ENCODE measurements at places on chromosomes 11 and 22.

- no peak for DNase-seq
Measured at GRCh38 chr11:11178671-11179638, 174.1 kb downstream of the CSNK2A3 start.

- no peak for DNase-seq
Measured at GRCh38 chr11:12472401-12473005, 95.1 kb downstream of the PARVA start.

DNA sequence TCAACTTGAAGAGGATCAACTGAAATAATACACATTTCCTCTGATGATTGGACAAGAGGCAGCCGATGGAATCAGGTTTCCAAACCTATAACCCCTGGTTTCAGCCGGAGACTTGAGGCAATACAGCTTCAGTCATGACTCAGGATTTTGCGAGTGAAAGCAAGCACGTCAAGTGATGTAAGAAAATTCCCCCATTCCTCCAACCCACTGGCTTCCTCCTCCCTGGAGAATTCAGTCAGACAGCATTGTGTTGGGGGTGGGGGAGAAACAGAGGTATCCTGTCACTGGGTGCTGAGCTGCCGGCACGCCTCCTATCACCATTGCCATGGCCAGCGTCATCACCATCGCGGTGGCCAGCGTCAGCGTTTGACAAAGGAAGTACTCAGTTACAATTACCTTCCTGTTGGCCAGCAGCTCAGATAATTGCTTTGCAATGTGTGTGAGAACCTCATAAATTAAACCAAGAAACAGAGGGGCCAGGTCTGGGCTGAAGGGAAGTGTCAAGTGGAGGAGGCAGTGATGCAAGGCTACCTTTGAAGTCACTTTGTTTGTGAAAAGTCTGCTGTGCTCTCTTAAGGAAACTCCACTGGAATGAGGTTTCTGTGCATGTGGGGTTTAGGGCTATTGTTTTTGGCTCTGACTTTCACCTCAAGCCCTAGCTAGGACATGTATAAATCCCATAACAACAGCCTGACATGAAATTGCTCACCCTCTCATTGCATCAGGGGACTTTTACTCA is 50.2 kb downstream of the LIF start:
- peak; percentile 91 for DNase-seq

GRCh38 chr11:27427183-27427980 is 45.2 kb downstream of the LGR4 start:
- DNase-seq = no peak

DNA sequence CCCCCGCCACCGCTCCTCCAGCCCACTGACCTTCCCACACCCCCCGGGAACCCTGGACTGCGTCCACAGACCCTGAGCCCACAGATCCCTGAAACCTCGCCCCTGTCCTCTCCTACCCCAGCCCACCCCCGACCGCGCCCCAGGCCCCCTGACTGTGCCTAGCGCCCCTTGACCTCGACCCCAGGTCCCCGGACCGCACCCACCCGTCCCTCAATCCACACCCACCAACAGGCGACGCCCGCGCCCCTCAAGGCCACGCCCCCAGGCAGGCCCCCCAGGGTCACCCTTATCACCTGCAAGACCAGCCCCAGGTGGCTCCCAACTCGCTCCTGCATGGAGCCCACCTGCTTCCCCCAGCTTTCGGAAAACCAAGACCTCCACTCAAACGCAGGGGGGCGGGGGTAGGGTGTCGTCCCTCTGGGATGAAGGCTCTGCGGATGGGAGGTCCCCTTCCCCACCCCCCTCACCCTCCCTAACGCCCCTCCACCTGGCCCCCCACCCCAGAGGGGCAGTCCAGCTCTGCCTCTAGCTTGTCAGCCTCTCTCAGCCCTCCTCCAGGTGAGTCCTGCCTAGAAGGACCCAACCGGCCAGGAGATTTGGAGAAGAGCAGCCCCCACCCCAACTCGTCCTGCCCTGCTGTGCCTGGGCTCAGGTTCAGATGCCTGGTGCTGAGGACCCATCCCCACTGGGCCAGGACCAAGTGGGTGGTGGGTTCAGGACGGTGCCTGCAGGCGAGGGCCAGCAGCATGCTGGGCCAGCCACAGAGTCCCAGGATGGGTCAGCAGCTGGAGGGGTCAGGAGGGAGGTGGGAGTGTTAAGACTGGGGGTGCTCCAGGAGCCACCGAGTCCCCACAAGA is 3.1 kb upstream of the IL17REL start:
- no peak for DNase-seq

- no peak for DNase-seq
Measured at GRCh38 chr11:2521733-2522630, 77.2 kb downstream of the KCNQ1 start.

DNA sequence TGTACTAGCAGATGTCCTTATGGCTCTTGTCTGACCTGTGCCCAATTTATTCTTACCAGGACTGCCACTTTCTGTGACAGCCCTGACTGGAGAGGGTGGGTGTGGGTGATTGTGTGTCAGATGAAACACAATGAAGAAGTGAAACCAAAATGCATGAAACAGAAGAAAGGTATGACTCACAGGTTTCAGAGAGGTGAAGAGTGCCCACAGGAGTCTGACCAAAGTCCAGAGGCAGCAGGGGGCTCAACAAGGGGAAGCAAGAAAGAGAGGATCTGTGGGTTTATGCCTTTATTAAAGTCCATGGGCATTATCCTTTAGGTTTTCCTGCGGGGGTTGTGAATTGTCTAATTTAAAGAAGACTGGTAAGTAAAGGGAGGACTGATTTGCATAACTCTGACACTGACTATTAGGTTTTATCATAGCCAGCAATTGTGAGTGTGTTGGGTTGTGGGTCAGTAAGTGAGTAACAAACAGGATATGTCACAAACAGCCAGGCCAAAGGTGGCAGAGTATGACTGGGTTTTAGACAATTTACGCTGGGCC is 3.9 kb upstream of the OR4C6 start:
- DNase-seq = no peak

DNA sequence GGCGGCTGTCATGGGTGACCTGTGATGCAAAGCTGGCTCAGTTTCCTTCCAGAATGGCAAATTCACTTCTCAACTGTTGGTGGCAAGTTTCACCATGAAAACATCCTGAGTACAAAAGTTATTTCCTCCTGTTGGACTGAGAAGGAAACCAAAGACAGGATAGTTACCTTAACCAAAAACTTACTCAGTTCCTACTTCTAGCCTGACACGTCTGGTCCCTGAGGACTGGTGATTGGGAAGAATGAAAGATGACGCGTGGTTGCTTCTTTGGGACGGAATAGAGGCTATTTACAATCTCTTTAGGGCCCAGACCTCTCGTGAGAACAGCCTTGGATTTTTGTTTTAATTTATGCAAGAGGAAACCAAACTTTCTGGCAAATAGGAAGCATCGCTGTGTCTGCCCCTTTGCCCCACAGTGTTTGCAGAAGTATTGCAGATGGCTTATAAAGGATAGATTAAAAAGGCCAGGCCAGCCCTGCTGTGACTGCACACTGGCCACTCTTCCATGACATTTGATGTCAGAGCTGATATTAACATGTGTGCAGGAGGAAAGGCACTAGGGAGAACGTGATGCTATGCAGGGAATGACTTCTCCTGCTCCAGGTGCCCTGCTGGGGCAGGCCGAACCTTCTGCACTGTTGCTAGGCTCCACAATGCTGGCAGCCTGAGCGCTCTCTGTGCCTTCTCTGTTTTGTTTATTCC is 7.6 kb downstream of the VPS26B start:
- DNase-seq = peak; percentile 52

GRCh38 chr22:19766511-19767426 is 6.2 kb downstream of the TBX1 start:
- peak; percentile 92 for DNase-seq

DNA sequence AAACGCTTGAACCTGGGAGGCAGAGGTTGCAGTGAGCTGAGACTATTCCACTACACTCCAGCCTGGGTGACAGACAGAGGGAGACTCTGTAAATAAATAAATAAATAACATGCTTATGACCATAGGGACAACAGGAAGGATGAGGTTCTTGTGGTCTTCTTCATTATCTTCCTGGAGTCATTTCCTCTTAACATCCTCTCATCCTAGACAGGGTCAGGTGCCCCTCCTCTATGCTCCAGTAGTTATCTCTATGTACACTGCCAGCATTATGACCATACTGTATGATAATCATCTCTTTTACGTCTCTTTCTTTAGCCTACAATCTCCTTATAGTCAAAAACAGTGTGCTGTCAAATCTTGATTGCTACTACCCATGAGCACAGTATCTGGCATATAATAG is 17.7 kb downstream of the RAB30 start:
- DNase-seq = no peak

DNA sequence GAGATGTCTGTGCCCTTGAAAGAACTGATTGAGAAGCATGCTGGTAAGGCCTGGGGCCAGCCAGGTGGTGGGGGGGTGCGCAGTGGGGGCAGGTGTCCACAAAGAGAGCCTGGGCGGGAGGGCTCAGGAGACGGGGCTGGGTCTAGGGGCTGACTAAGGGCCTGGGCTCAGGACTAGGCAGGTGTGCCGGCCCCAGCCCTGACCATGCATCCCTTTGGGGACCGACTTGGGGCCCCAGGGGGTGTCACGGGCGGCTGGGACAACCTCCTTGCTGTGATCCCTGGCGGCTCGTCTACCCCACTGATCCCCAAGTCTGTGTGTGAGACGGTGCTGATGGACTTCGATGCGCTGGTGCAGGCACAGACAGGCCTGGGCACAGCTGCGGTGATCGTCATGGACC is 4.4 kb downstream of the NDUFV1 start:
- DNase-seq = no peak

DNA sequence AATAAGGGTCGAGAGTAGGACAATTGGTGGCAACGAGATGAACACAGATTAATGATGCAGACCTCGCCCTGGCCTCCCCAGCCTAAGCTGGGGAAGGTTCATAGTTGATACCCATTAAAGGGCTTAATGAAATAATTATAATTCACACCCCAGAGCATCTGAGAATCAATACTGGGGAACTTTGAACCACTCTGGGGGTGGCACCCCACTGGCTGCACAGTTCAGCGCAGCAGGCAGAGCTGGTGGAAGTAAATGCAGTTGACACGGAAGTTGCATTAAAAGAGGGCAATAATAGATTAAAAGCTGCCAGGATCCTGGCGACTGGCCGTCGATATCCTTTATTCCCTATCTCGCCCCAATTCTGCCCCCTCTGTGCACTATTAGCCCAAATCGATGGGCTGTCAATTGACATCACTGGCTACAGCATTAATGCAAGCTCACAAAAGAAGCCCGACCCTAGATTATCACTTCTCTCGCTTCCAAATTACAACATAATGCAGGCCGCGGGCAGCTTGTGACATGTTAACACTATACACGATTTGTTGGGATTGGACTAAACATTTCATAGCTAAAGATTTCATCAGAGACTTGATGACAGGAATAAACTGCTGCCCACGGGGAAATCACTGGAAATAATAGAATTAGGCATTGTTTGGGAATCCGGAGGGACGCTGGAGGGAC is 14.5 kb downstream of the HSPA8 start:
- no peak for DNase-seq

DNA sequence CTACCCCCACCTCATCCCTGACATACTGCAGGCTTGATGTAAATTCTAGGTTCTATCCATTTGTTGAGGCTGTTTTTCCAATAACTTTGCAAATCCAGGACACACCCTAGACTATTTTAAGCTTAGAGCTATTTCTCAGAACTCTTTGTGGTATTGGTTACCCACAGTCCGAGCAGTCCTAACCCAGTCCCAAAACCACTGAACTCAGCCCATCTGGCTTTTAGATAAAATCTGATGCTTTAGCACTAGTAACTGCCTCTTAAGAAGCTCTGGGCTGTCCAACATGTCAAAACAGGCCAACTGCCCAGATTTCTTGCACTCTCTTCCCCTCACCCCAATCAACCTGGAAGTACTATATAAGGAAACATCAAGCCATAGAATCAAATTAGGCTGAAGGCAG is 344.4 kb upstream of the CADM1 start:
- peak; percentile 15 for DNase-seq

DNA sequence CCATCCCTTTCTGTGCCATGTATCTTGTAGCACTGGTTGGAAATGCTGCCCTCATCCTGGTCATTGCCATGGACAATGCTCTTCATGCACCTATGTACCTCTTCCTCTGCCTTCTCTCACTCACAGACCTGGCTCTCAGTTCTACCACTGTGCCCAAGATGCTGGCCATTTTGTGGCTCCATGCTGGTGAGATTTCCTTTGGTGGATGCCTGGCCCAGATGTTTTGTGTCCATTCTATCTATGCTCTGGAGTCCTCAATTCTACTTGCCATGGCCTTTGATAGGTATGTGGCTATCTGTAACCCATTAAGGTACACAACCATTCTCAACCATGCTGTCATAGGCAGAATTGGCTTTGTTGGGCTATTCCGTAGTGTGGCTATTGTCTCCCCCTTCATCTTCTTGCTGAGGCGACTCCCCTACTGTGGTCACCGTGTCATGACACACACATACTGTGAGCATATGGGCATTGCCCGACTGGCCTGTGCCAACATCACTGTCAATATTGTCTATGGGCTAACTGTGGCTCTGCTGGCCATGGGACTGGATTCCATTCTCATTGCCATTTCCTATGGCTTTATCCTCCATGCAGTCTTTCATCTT is 414 bp downstream of the OR52D1 start:
- DNase-seq = no peak

DNA sequence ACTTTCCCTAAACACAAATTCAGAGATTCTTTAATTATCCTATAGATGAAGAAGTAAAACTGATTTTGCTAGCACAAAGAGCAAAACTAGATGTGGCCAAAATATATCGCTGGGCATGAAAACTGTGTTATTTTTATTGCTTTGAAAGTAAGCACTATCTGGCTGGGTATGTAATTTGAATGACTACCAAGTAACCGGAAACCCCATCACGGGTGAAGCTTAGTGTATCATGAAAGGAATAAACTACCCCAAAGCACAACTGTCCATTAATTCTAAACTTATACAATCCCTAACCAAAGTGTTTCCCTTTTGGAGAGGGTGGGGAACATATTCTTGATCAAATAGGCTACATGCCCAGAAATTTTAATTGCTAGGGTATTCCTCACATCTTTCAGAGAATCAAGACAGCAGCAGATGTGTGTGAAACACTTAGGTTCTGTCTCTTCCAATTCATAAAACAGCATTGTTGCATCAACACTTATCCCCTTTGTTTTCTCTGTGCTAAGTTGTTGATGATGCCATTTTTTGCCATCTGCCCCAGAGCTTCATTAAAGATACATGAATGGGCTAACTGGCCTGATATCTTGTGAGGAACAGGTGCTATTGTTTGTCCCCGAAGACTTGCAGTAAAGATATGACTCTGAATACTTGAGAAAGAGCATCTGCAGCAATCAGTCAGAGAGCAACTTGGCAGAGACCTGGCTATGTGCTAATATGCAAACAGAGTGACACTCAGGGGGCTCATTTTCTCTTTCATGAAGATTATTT is 238.2 kb downstream of the SOX6 start:
- DNase-seq = no peak

- no peak for DNase-seq
Measured at GRCh38 chr22:36617694-36618522, 85.6 kb downstream of the CACNG2 start.

DNA sequence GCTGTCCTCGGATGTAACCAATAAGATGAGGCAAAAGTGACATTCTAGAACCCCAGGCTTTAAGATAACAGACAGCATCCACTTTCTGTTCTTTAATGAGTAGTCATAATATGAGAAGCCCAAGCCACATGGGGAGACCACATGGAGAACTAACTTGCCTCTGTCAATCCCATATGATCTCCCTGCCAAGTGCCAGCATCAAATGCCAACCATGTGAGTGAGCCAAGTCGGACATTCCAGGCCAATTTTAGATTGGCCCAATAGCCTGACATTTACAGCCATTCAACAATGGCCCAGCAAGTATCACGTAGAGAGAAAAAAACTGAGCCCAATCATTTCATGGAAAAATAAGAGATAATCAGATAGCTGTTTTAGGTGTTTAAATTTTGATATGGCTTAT is 2048.3 kb upstream of the RAG2 start:
- DNase-seq = no peak

- peak; percentile 79 for DNase-seq
Measured at GRCh38 chr11:69416143-69416515, 65.3 kb upstream of the LINC01488 start.
